ENCODE measurements at places on chromosomes 6 and 20.

DNA sequence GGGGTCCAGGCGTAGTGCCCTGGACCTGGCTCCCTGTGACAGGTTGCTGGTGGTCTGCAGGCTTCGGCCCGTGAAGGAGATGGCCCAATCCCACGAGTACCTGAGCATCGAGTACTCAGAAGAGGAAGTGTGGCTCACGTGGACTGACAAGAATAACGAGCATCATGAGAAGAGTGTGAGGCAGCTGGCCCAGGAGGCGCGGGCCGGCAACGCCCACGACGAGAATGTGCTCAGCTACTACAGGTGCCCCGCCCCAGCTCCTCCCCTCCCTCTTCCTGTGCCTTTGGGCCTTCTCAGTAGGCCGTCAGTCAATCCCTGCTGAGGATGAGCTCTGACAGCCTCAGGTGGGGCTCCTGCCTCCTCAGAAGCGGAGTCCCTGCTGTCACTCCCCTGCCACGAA, 42.6 kb downstream of the UQCC2 start:
- DNase-seq = no peak

- no peak for DNase-seq
Measured at GRCh38 chr6:150144294-150144868, 1.5 kb downstream of the PPP1R14C start.

- no peak for DNase-seq
Measured at GRCh38 chr20:45082468-45082867, 18.5 kb downstream of the KCNS1 start.

- no peak for DNase-seq
Measured at GRCh38 chr20:5862703-5863039, 87.7 kb downstream of the TRMT6 start.

DNA sequence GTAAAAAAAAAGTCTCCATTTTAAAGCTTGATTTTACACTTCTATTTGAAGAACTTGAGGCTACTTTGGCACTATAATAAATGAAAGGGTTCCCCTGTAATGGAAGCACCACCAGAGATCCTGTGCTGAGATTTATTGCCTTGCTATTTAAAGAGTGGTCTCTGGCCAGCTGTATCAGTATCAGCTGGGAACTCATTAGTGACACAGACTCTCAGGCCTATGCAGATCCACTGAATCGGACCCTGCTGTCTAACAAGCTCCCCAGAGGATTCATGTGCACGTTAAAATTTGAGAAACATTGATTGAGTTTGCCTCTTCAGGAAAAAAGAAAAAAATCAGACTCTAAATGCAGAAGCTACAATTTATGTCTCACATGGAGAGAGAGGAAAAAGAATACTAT, 299.9 kb upstream of the BMP2 start:
- no peak for DNase-seq

DNA sequence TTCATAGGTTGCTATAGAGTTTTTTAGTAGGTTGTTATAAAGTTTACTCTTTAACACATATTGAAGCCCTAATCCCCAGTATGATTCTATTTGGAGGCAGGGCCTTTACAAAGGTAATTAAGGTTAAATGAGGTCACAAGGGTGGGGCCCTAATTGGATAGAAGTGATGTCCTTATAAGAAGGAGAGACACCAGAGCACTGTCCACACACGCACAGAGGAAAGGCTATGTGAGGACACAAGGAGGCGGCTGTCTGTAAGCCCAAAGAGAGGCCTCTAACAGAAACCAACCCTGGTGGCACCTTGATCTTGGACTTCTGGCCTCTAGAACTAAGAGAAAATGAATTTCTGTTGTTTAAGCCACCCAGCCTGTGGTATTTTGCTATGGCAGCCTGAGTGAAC, 98.5 kb downstream of the GJA10 start:
- DNase-seq = no peak

DNA sequence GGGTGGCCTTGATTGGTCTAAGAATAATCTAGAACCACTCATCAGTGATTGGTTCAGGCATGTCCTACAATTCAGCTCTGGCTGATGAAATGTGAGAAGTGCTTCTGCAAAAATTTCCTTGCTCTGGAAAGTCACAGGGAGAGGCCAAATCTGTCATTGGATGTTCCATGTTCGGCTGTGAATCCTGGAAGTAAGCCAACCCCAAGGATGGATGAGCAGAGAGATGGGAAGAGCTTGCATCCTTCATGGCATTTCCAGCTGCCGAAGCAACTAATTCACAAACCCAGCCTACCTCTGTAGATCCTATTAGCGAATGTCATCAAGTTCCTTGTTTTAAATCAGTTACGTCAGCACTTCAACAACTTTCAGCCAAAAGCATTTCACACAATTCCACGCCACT, 187.2 kb upstream of the SOX4 start:
- no peak for DNase-seq

GRCh38 chr6:137265561-137266308, 46.5 kb upstream of the IFNGR1 start:
- no peak for DNase-seq

- DNase-seq = no peak
Measured at GRCh38 chr6:150751296-150751695, 114.2 kb upstream of the MTHFD1L start.

- DNase-seq = no peak
Measured at GRCh38 chr20:17964073-17964472, 4.5 kb downstream of the SNX5 start.

- no peak for DNase-seq
Measured at GRCh38 chr6:140641412-140641811, 1267.0 kb upstream of the CITED2 start.

DNA sequence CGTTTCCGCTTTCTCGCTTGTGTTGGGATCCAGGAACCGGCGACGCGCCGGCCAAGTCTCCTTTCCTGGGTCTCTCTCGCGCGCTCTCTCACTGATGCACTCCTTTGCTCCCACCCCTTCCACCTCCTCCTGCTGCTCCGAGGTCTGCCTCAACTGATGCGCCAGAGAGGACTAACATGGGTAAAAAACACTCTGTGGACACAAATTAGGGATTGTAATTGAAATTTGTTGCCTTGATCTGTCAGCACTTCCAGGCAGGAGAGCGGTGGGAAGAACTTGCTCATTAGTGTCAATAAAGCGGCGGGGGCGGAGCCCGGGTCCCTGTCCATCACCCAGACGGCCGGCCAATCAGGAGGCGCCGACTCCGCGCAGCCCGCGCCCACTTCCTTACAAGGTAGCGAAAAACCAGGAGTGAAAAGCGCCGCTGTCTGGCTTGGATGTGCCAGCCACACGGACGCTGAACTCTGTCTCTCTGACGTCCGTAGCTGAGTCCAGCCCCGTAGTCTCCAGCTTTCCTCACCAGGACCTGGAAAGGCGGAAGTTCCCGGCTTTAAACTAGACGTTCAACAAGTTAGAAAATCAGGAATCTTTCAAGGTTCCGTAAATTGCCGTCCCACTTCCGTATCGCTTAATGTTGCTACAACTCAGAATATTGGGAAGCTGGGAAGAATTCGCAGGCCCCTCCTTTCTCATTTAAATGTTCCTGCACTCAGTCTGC, at the start of gene TBX18:
TSS of gene TBX18 (minus strand) at position 267 of the 718 bp plus-strand sequence. CDS start 417 bp downstream, outside the sequence.
- no peak for DNase-seq

DNA sequence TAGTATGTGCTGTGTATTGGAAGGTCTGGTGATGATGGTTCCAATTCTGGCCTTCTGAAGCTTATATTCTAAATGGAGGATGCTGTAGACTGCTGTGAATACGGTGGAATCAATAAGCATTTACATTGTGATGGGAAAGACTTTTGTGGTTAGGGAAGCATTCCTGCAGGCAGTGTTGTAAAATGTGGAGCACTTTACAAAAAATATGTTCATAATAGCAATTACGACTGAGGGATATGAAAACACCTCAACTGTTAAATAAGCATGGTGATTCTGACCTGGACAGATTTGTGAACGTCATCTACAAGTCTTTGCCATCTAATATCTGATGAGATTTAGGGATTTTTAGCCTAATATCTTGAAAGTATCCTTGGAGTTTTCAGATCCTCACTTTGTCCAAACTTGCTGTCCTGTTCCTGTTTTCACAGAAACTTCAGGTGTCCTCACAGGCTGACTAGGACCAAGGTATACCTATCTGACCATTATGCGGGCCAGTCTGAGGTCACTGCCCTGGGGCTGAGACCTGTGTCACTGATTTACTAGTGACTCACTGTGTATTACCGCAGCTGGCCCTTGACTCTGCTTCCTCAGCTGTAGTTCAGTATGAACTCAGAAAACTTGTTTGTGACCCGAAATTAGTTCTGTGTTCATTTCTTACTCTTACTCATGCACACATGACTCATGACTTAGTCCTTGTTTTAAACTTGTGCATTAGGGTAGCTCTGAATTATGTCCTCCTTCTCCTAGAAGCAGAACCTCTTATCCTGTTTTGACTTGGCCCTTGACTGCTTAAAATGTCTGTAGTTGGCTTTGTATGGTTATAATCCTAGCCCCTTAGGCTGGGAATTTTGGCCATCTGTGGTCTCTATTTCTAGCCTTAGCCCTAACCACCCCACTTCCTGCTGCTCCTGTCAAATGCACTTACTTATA, 343.0 kb downstream of the CDKAL1 start:
- no peak for DNase-seq

DNA sequence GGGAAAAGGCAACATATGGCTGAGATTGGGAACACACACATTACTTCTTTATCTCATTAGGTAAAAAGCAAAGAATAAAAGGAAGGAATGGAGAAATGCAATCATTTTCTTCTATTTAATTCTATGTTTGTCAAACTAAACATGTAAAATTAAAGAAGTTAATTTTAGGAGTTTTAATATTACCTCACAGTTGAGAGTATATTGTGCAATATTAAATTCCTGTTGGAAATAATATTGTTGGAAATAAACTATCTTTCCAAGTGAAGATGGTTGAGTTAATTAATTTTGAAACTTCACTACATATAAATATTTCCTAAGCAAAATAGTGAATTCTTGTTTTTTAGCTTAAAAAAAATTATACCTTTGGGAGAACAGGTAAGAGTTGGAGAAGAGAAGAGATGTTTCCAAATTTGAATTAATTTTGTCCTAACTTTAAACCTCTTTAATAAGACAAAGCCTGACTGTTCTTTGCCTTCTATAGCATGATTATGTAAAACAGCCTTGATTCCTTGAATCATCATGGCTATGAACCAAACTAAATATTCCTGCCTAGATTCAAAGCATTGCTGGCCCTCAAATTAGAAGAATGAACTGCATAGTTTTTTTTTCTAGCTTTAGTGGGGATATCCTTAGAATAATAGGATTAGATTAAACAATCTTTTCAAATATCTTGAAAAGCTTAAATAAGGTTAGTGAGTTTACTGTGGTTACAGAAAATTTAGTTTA, 1349.1 kb upstream of the ADGRB3 start:
- DNase-seq = no peak

DNA sequence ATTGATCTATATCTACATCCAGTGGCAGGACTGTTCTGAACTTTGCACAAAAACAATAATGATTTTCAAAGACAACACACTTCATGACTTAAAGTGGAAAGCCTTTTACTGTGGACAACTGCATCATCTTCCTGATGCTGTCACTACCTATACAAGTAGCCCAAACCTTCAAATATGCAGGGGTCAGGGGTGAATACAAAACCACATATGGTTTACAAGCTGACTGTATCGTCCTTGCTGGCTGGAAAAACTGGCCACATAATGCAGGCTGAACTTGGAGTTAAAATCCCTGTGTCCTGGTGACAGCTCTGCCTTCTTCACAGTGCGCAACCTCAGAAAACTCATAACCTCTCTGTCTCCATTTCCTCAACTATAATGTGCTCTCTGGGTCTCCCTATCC, 128.9 kb downstream of the GMDS start:
- no peak for DNase-seq

DNA sequence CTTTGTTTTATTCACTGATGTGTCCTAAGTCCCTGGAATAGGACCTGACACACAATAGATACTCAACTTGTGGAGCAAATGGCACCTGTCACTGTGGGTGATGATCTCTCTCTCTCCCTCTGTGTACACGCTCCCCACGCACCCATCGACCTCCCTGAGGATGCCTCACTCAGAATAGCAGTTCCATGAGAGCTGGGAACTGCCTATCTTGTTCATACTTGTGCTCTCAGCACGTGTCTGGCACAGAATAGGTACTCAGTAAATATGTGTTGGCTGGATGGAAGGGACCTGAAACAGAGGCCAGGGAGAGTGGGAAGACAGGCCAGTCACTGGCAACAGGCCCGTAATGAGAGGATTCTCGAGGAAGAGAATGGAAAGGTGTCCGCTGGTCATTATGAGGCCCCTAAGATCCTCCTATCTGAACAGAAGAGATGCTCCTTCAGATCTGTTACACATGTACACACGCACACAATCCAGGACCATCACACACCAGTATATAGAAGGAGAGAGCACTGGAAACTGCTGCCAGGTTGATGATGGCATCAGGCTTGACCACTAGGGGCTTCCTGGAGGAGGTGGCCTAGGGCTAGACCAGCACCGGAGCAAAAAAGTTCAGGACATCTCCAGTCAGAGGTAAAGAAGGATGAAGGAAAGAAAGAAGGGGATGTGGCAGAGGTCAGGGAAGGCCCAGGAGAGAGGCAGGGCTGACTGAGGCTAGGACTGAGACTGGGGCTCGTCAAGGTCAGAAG, 30.9 kb downstream of the VEGFA start:
- no peak for DNase-seq

DNA sequence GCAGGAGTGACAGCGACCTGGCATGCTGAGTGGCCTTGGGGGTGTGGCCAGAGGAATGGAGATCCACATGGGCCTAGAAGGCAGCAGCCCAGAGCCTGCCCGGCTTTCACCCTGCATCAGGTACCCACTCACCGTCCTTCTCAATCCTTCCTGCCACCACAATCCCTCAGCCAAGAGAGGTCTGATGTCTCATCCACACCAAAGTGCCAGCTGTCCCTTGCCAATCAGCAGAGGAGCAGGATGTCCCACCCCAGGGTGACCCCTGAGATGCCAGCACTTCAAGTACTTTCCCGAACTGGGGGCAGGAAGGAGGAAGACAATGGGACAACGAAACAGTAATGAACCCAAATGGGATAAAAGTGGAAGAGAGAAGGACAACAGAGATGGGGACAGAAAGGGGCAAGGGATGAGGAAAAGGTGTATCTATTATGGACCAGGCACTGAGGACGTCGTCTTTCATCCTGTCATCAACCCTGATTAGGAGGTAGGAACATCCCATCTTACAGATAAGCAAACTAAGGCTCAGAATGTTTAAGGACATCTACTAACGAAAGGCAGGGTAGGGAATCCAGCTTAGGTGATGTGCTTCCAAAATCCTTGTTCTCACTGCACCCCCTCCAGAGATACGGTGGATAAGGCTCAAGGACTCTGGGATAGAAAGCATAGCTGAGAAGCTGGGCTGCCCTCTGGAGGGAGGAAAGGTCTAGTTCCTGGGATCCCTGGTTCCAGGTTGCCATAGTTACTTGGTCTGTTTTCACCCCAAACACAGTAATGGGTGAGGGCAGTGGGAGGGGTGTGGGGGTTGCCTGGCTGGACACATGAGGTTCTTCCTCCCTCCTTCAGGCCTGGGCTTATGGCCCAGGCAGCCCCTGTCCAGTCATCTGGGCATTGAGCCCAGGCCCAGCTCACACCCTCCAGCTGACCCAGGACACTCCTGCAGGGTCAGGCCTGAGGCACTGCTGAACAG, 4.5 kb upstream of the TNXB start:
- DNase-seq = no peak

DNA sequence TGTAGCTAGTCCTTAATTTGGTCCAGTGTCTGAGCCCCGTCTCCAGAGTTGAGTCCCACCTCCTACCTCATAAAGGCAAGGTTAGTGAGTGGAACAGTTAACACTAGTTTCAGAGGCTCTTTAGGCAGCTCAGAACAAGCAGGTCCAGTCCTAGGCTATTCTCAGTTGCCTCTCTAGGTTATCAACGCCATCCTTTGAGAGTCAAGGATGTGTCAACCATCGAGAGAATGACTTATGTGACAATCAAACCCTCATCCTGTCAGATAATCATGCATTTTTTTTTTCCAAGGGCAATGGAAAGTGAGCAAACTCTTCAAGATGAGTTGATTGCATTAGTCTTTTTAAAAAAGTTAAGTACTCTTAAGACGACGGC, 64.0 kb upstream of the TXNDC5 start:
- no peak for DNase-seq

GRCh38 chr6:47319867-47320266, 10.2 kb upstream of the TNFRSF21 start:
- no peak for DNase-seq

Data from CD8-positive, alpha-beta T cell (primary cell).